Stimulated activated CD8-positive, alpha-beta memory T cell treated with anti-CD3 and anti-CD28 coated beads, Interleukin-15, amount 100 ng/mL, for 48 hours (primary cell): ENCODE measurements at places on chromosomes 2 and 18.

GRCh38 chr18:54830260-54830659, 2.0 kb downstream of the RAB27B start:
- no peak for DNase-seq

DNA sequence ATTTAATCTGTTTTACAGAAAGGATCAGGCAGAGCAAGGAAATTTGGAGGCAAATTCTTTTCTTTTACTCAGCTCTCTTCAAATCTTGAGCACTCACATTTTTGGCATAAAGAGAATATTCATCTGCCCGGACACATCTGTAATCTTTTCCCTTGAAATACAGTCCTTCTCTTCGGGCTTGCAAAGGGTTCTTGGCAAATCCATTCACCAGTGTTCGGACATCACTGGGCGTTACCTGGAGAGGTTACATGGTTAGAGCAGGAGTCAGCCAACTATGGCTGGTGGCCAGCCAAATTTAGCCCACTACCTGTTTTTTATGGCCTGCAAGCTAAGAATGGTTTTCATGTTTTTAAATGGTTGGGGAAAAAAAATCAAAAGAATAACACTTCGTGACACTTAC, 2.1 kb downstream of the PFN4 start:
- no peak for DNase-seq

DNA sequence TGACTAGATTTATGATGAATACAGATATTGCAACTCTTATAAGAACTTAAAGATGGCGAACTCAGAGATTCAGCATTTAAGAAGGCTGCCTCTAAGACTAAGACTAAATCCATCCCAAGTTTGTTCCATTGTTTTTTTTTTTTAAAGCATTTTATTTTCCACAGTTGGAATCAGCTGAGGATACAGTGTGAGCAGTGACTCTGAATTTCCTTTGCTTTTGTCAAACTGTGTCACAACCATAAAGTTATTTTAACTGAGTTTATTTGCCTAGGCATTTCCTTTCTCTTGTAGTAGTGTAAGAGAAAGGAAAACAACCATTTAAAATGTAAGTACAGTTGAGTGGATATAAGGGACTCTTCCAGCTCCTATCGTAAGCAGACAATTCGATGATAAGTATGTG, 63.9 kb downstream of the ZEB2 start:
- no peak for DNase-seq

- DNase-seq: no peak
Measured at GRCh38 chr2:43899589-43899988, 60.8 kb downstream of the ABCG8 start.

- no peak for DNase-seq
Measured at GRCh38 chr18:5571666-5572065, 27.9 kb upstream of the EPB41L3 start.

DNA sequence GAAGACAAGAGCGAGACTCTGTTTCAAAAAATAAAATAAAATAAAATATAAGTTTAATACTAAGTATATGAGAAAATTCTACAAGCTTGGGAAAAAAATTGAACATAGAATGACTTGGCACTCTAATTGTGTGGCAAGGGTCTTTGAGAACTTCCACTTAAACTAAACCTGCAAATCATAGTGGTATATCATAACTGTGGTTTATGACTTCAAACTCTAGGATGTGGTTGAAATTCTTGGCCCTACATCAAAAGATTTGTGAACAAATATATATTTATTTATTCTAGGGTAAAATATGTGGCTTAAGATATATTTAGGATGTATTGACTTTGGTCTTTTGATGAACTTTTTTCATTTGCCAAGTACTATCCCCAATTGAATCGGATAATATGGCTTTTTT, 3.1 kb upstream of the FAM171B start:
- DNase-seq: no peak

DNA sequence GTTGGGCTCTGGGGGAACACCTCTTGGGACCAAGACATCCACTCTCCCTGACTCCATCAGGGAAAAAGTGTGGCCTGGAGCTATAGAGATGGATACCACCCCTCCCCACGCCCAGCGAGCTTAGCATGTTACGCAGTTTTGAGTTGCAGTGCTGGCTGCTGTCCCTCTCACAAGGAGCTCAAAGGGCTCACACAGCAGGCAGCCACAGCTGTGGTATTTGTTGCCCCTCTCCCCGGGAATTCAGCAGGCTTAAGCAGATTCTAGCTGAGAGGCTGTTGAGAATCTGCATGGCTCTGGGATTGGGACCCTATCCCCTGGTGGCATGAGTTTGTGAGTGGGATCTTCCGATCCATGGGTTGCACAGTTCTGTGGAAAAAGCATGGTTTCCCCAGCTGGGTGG, 673.1 kb upstream of the FSHR start:
- no peak for DNase-seq

GRCh38 chr18:12327510-12328178, 19.6 kb downstream of the TUBB6 start:
- peak; percentile 61 for DNase-seq

DNA sequence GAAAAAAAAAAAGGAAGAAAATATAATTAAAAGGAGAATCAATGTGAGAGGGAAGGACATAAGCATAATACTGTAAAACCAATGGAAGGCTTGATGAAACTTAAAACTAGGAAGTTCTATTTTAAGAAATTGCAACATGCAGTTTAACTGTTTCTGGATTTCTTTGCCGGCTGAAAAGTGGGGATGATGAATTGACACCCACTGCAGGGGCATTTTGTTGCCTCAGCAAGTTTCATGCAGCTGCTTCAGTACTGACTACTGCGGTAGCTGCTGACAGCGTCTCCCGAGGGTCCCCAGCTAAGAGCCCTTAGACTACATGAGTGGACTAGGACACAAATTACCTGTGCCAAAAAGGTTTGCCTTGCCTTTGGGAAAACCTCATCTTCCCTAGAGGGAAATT, 69.2 kb downstream of the B3GNT2 start:
- no peak for DNase-seq

GRCh38 chr2:138209009-138209408, 244.7 kb downstream of the HNMT start:
- DNase-seq: no peak
